Activated naive CD4-positive, alpha-beta T cell treated with anti-CD3 and anti-CD28 coated beads for 36 hours (primary cell): ENCODE measurements at places on chromosomes 12 and 14. TPM values are rescaled to one million over a fixed set of nuclear protein-coding genes. Genes with fewer than 3 reads are reported as not detected.

GRCh38 chr12:1949771-1950470 lies 31.5 kb upstream of the CACNA2D4 start:
- DNase-seq = no peak

DNA sequence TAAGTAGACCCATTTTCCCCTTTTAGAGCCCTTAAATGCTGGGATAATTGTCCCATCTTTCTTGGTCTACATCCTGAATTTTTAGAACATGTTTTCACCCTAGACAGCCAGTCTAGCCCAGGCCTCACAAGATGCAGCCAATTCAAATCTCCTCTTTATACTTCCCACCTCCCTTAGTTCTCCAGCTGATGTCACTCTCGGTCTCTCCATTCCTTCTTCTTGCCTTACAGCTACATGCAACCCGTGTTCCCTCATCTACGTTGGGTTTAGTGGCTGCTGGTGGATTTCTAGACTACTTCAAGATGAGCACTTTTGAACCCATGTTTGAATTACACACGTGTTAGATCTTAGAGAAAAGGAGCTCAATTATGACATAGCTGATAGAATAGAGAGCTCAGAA lies 132.0 kb downstream of the PPM1H start:
- no peak for DNase-seq

SLC25A21 gene
- not detected for total RNA-seq

GRCh38 chr14:36394593-36394992 lies 74.2 kb upstream of the MBIP start:
- DNase-seq = no peak

GRCh38 chr14:97993508-97994019 lies 1196.4 kb downstream of the VRK1 start:
- no peak for DNase-seq

DNA sequence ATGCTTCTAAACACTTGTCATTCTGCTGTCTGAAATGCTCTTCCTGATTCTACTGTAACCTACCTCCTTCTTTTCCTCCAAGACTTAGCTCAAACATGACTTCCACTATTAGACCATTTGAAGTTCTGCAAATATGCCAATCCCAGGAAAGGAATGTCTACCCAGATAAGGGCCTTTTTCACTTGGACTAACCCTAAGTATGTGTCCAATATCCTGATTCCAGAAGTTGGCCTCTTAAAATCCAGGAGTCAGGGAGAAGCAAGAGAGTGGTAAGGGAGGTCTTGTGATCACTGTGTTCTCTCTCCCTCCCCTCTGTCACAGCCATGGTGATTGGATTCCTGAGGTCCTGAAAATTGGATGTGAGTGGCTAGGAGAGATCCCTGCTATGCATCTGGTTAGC lies 30.2 kb downstream of the ADCY6 start:
- DNase-seq = no peak

DNA sequence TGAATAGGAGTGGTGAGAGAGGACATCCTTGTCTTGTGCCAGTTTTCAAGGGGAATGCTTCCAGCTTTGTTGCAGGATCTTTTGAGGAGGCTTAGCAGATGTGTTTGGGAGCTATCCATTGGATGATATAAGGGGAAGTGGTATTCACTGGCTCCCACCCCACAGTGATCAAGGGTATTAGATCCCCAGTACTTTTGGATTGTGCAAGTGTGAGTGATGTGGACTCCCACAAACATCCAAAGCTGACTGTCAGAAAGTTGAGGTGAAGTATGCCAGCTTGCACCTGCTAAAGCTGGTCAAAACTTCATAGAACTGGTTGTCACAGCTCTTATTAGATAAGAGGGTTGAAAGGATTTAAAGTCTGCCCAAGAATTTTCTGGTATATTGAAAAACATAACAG lies 110.1 kb upstream of the BTG1 start:
- no peak for DNase-seq

- DNase-seq = no peak
These were observed 78.2 kb upstream of the CFL2 start for GRCh38 chr14:34792598-34792997.

ASIC1 gene
- 3.7 TPM for total RNA-seq

GRCh38 chr12:27549236-27549800 lies 25.3 kb downstream of the PPFIBP1 start:
- no peak for DNase-seq

DNA sequence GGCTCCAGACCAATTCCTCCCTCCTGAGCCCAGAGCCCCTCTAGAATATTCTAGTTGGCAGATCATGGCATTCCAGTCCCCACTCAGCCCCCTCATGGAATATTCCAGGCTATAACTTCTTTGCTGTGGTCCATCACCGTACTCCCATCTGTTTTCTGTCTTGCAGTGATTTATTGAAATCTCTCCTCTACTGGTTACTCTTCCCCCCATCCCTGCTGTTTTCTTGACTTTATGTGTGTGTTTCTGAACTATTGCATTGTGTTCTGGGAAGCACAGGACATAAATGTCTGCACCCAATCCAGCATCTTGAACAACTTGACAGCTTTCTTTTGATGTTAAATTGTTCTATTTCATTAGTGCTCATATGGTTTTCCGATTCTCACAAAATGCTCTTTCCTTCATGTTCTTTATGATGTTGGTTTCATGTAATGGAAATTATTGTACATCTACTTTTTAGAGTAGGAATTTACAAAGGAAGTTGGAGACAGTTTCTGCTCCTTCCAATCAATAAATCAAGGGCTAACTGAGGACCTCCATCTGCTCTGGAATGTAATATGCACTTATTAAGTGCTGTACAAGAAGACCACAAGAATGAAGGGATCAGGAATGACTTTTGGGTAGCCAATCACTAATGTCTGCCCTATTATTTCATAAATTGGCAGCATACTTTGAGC lies 26.3 kb downstream of the PDE6H start:
- no peak for DNase-seq

DNA sequence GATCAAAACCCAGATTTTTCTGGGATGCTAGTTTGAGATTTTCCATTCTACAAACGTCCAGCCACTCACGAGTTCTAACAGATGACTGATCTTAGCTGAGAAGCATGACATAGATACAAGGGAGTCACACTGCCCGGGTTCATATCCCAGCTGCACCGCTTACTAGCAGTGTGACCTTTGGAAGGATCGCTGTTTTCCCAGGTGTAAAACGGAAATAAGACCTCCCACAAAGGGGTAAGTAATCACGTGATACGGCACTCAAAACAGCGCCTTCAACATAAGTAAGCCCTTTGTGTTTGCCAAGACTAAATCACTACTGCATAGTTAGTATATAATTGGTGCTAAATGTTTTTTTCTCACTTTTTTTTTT lies 624 bp upstream of the PWP1 start:
- peak; percentile 40 for DNase-seq

DNA sequence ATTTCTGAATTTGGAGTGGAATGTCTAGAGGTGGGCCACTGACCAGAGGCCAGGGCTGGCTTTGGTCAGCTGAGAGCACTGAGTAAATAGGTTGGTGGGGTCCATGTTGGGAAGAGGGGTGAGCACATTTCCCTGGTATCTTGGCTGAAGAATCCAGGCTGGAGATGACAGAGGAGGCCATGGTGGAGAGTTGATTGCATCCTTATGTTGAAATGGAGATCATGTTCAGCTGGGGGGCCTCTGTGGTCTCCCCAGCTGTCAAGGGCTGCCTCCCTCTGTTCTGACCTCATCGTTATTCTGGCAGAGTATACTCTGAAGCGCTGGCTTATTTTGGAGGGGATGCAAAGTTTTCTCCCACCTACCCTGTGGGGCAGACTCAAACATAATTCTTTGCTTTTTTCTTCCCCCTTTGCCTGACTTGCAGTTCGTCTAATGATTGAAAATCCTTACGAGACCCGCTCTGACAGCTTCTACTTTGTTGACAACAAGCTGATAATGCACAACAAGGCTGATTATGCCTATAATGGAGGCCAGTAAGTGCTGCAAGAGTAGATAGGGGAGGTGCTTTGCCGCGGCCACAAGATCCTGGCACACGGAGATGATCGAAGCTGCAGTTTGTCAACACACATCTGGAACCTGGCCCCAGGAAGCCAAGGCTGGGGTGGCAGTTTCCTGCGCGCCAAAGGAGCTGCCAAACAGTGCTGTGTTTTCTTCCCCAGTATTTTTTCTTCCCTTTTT lies 6.0 kb upstream of the ACADS start:
- DNase-seq = no peak

DNA sequence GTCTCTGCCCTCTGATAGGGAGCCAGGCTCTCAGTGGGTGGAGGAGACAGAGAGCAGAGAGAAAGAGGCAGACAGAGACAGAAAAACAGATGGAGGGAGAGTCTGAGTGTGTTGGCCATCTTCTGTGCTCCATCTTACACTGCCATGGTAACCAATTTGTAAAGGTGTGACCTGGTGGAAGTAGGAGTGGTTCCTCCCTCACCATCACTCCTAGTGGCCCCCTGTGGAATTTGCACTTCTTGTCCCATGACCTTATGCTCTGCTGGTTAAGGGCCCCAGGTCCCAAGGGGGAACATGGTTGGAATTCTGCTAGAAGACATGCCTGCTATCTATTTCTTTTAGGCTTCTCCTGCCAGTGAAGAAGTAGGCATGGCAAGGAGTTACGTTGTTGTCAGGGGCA lies 376.7 kb upstream of the CCDC196 start:
- DNase-seq = no peak

SLC39A2 gene
- total RNA-seq = not detected
